ENCODE measurements at places on chromosomes 2 and 18. TPM values are rescaled to one million over a fixed set of nuclear protein-coding genes. Genes with fewer than 3 reads are reported as not detected.

DNA sequence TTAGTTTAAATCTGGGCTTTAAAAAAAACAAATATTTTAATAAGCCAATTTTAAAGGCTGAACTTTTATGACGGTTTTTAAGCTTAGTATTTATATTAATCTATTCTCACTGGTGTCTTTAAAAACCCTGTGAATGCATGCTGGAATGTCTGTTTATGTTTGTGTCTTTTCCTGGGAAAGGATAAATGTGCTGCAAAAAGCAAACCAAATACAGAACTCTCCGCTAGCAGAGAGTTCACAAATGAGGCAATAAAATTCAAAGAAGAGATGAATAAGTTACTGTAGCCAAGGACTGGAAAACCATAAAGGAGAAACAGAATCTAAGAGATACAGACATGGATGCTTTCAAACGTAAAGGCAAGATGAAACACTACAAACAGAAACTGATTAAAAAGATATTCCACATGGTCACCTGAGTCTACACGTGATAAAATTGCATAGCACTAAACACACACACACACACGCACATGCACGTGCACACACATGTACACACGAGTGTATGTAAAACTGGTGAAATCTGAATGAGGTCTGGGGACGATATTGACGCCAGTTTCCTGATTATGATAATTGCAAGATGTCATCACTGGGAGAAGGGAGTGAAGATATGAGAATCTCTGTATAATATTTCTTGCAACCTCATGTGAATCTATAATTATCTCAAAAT, 4.5 kb downstream of the TWIST2 start:
- DNase-seq, result peak; percentile 77
- H3K27me3 ChIP-seq, result no peaks in the 10 kb centered on the region

- no peak for DNase-seq
- no peaks in the 10 kb centered on the region for H3K27me3 ChIP-seq
- H3K36me3 ChIP-seq, result no peaks in the 10 kb centered on the region
- H3K4me3 ChIP-seq, result no peak overlapping the region
- no peak overlapping the region for H3K27ac ChIP-seq
Observed at GRCh38 chr2:239879423-239880084, 145.6 kb downstream of the NDUFA10 start.

DNA sequence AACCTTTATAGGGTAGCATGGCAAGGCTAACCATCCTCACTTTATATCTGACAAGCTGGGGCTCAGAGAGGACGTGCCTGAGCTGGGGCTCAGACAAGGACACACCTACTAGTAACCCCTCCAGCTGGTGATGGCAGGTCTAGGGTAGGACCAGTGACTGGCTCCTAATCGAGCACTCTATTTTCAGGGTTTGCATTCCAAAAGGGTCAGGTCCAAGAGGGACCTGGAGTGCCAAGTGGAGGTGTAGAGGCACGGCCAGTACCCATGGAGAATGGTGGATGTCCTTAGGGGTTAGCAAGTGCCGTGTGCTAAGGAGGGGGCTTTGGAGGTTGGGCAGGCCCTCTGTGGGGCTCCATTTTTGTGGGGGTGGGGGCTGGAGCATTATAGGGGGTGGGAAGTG, 1.2 kb upstream of the DES start:
- H3K27ac ChIP-seq, result no peak overlapping the region
- H3K27me3 ChIP-seq, result no peaks in the 10 kb centered on the region

GRCh38 chr2:237190966-237191713, 105.5 kb downstream of the COPS8 start:
- no peak for DNase-seq
- no peak overlapping the region for H3K27ac ChIP-seq
- H3K4me1 ChIP-seq, result peaks cover 1% of the 10 kb centered on the region

- DNase-seq, result no peak
- H3K36me3 ChIP-seq, result no peaks in the 10 kb centered on the region
- H3K27me3 ChIP-seq, result no peaks in the 10 kb centered on the region
- H3K27ac ChIP-seq, result no peak overlapping the region
- no peak overlapping the region for H3K4me3 ChIP-seq
- H3K4me1 ChIP-seq, result peaks cover 17% of the 10 kb centered on the region
Observed at GRCh38 chr2:30627151-30627550, 180.1 kb downstream of the CAPN13 start.

GRCh38 chr2:232325324-232326273, 53.0 kb upstream of the ALPP start:
- no peak overlapping the region for H3K4me3 ChIP-seq
- no peaks in the 10 kb centered on the region for H3K36me3 ChIP-seq
- no peak overlapping the region for H3K27ac ChIP-seq
- no peaks in the 10 kb centered on the region for H3K27me3 ChIP-seq
- peak; percentile 38 for DNase-seq

DNA sequence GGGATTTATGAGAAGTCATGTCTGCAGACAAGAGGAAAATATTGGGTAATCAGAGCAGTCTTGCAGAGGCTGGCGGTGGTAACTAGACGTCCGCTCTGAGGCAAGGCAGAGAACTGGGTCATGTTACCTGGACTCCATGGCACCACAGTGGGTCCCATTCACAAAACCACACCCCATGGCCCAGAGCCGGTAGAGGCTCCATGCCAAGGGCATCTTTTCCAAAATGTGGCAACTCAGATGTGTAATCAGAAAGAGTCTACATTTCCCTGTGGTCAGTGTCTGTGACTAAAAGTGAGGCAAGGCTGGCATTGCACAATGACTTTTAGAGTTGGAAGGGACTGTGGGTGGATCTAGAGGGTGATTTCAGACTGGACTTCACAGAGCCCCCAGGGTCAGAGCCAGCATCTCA, 113.1 kb downstream of the MREG start:
- DNase-seq, result peak; percentile 94
- no peak overlapping the region for H3K4me3 ChIP-seq
- no peaks in the 10 kb centered on the region for H3K36me3 ChIP-seq
- no peaks in the 10 kb centered on the region for H3K27me3 ChIP-seq
- H3K4me1 ChIP-seq, result peaks cover 51% of the 10 kb centered on the region

GRCh38 chr2:20578895-20579825, 71.7 kb downstream of the HS1BP3 start:
- peak overlapping the region; percentile 52 for H3K27ac ChIP-seq
- H3K4me3 ChIP-seq, result no peak overlapping the region
- H3K27me3 ChIP-seq, result no peaks in the 10 kb centered on the region
- DNase-seq, result peak; percentile 98

DNA sequence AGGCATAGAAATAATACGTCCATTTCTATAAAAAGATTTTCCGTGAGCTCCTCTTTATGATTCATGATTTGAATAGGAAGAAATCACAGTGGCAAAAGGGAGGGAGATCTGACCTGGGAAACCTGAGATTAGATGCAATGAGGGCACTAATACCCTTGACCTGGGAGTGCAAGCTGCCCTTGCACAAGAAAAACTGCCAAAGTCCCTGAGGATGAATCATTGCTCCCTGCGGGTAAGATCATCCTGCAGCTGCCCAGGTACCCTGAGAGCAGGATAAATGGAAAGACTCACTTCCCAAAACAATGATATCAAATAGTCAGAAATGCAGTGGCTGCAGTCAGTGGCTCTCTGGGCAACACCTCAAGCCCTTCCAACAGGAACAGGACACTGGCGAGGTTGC, 11.6 kb downstream of the FHL2 start:
- peak overlapping the region; percentile 77 for H3K27ac ChIP-seq
- H3K27me3 ChIP-seq, result no peaks in the 10 kb centered on the region
- H3K4me3 ChIP-seq, result no peak overlapping the region
- peaks cover 53% of the 10 kb centered on the region for H3K4me1 ChIP-seq
- peak; percentile 26 for DNase-seq

GRCh38 chr2:165198181-165198580, 5.7 kb downstream of the SCN3A start:
- H3K27me3 ChIP-seq, result no peaks in the 10 kb centered on the region
- H3K36me3 ChIP-seq, result no peaks in the 10 kb centered on the region
- no peaks in the 10 kb centered on the region for H3K4me1 ChIP-seq

GRCh38 chr18:2686349-2686968, 30.9 kb downstream of the SMCHD1 start:
- H3K36me3 ChIP-seq, result peaks cover 34% of the 10 kb centered on the region
- peaks cover 6% of the 10 kb centered on the region for H3K4me1 ChIP-seq
- H3K4me3 ChIP-seq, result no peak overlapping the region
- DNase-seq, result peak; percentile 20
- H3K27ac ChIP-seq, result no peak overlapping the region

- H3K27me3 ChIP-seq, result no peaks in the 10 kb centered on the region
- peaks cover 6% of the 10 kb centered on the region for H3K4me1 ChIP-seq
- H3K4me3 ChIP-seq, result no peak overlapping the region
- H3K36me3 ChIP-seq, result no peaks in the 10 kb centered on the region
Observed at GRCh38 chr2:30310955-30311354, 79.6 kb downstream of the LBH start.

- H3K27ac ChIP-seq, result no peak overlapping the region
- no peak for DNase-seq
- H3K4me1 ChIP-seq, result no peaks in the 10 kb centered on the region
- H3K27me3 ChIP-seq, result no peaks in the 10 kb centered on the region
Observed at GRCh38 chr2:10785260-10785659, 27.3 kb downstream of the PDIA6 start.

DNA sequence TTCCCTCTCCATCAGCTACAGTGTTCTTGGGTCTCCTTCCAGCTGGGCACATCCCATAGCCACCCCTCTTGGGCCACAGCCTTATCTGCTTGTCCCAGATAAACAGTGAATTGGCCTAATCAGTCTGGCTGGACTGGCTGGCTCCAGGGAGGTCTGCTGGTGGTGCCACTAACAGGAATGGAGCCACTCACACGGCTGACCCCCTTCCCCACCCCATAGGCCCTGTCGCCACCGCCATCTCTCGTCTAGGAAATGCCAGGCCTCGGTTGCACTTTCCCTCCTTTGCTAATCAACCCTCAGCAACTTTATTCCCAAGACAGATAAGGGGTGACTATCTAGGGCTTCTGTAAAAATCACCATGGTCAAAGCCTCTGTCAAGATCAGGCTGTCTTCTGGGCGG, 23.0 kb upstream of the TNP1 start:
- H3K4me3 ChIP-seq, result no peak overlapping the region
- DNase-seq, result no peak
- H3K36me3 ChIP-seq, result no peaks in the 10 kb centered on the region
- H3K27me3 ChIP-seq, result no peaks in the 10 kb centered on the region
- H3K4me1 ChIP-seq, result no peaks in the 10 kb centered on the region

- H3K27me3 ChIP-seq, result no peaks in the 10 kb centered on the region
- H3K4me1 ChIP-seq, result no peaks in the 10 kb centered on the region
- no peak overlapping the region for H3K27ac ChIP-seq
- H3K4me3 ChIP-seq, result no peak overlapping the region
- DNase-seq, result no peak
Observed at GRCh38 chr18:50465211-50466153, 90.6 kb downstream of the SKA1 start.

GRCh38 chr2:46647766-46648742, 168.7 kb downstream of the TMEM247 start:
- H3K4me1 ChIP-seq, result peaks cover 53% of the 10 kb centered on the region
- DNase-seq, result peak; percentile 81
- peak overlapping the region; percentile 94 for H3K27ac ChIP-seq
- H3K36me3 ChIP-seq, result no peaks in the 10 kb centered on the region

DNA sequence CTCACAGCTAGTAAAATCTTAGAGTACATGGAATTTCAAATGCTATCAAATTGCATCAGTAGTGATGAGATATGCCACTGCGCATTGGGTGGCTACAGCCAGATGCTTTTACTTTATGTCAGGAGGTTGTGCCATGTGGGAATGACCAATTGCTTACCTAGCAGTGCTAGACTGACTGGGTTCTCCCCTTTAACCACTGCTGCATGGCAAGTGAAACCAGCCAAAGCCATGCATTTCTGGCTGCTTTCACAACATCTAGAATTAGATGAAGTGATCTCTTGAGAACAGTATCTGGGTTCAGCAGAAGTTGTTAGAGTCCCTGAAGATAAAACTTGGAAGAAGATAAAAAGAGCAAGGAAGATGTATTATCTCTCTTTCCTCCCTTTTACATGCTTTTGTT, 1174.2 kb upstream of the CDH2 start:
- DNase-seq, result no peak
- no peak overlapping the region for H3K4me3 ChIP-seq
- no peaks in the 10 kb centered on the region for H3K4me1 ChIP-seq
- H3K36me3 ChIP-seq, result no peaks in the 10 kb centered on the region
- H3K27ac ChIP-seq, result no peak overlapping the region
- no peaks in the 10 kb centered on the region for H3K27me3 ChIP-seq

- H3K4me1 ChIP-seq, result peaks cover 59% of the 10 kb centered on the region
- H3K36me3 ChIP-seq, result no peaks in the 10 kb centered on the region
- no peaks in the 10 kb centered on the region for H3K27me3 ChIP-seq
- DNase-seq, result no peak
- no peak overlapping the region for H3K27ac ChIP-seq
Observed at GRCh38 chr18:77105680-77106079, 26.9 kb downstream of the MBP start.

Gene CRYGD
- not detected for total RNA-seq

Gene FAM237A
- not detected for total RNA-seq

Gene SPP2
- not detected for total RNA-seq

Gene BOLL
- total RNA-seq, result not detected

Gene CTNNA2
- not detected for total RNA-seq

Gene ANKRD53
- not detected for total RNA-seq

Gene FOXD4L1
- not detected for total RNA-seq
